ENCODE measurements at places on chromosomes 3 and 15. TPM values are rescaled to one million over a fixed set of nuclear protein-coding genes. Genes with fewer than 3 reads are reported as not detected.

DNA sequence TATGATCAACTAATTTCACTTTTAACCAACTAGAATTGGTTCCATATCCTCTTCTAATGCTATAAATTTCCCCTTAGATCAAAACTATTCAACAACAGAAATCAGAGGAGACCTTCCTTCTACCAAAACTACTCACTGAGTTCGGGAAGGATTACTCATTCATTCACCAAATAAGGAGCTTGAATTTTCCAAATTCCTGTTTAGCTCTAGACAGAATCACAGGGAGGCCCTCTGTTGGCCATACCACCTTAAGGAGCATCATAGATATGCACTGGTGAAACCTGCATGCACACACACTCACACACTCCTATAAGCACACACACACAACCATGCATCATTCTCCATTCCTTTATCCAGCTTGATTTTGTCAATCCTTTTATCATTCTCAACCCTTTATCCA, 49.0 kb downstream of the SUCLG2 start:
- DNase-seq, result peak; percentile 69

GRCh38 chr3:78277801-78278200, 1237.9 kb downstream of the ROBO2 start:
- DNase-seq, result no peak

GRCh38 chr3:175585898-175586297, 726.8 kb downstream of the NAALADL2 start:
- DNase-seq, result no peak

GRCh38 chr3:144055604-144056003, 84.0 kb downstream of the DIPK2A start:
- DNase-seq, result no peak

DNA sequence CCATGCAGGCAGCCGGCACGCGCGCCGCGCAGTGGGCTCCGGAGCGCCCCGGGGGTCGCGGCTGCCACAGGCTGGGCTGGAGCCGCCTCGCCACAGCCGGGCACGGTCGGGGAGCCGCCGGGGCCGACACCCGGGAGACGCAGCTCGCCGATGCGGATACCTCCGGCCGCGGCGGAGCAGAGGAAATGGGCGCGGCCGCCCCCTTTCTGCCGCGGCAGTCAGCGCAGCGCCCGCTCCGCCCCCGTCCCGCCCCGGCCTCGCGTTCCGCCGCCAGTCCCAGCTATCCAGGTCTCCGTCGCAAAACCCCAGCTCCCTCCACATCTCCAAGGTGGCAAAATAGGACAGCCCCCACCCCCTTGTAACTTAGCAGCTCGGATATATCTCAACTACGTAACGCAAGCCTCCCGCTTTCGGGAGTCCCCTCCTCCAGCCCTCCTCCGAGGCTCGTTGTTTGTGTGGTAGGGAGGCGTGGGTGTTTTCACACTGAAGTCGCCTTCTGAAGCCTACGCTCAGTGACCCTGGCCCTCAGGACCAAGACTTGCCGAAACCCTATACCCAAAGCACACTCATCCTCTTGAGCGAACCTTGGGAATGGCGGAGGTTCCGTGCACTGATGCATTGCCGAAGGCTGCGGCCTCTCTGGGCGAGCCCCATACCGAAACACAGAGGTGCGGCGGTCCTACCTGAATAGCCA, at the start of gene SH3BP5:
Gene SH3BP5, minus strand, starts transcription at position 182 of the 694 bp plus-strand sequence. Its CDS starts 178 bp downstream, at position 4.
- DNase-seq, result peak; percentile 63

- no peak for DNase-seq
Measured at GRCh38 chr3:128385080-128385832, 81.4 kb downstream of the DNAJB8 start.

DNA sequence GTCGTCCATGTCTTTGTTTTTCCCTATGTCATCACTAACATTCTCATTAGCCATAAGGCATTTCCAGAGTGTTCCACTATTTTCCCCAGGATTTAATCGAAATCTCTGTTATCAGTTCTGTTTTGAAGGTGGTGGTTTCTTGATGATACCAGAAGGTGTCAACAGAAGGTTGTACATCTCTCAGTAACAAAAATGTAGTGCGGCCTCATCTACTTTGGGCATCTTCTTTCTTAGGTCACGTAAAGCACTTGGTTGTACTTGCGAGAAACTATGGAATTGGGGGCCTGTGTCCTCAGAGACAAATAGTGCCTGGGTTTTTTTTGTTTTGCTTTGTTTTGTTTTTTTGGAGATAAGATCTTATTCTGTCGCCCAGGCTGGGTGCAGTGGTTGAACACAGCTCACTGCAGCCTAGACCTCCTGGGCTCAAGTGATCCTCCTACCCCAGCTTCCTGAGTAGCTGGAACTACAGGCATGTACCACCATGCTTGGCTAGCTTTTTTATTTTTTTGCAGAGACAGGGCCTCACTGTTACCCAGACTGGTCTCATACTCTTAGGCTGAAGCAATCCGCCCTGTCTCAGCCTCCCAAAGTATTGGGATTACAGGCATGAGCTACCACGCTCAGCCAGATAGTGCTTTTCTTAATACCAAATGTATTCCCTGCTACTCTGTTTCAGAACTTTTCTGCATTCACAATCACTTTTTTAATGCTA, 61.2 kb upstream of the FURIN start:
- DNase-seq, result no peak

SLC6A1 gene
- total RNA-seq, result not detected

TRIM59 gene
- 19.7 TPM for total RNA-seq

CHRNA7 gene
- not detected for total RNA-seq

SEMA7A gene
- total RNA-seq, result 20.8 TPM

DAZL gene
- total RNA-seq, result not detected

GHRL gene
- total RNA-seq, result not detected

IL12A gene
- 0.72 TPM for total RNA-seq

ZPLD1 gene
- total RNA-seq, result not detected
